ENCODE measurements at places on chromosomes 5 and 9. TPM values are rescaled to one million over a fixed set of nuclear protein-coding genes. Genes with fewer than 3 reads are reported as not detected.

NDUFA8 gene
- total RNA-seq, result 311 TPM

RFESD gene
- total RNA-seq, result 2.8 TPM

GM2A gene
- total RNA-seq, result 35.4 TPM

LEAP2 gene
- 1.9 TPM for total RNA-seq

GFM2 gene
- 47.3 TPM for total RNA-seq

MCTP1 gene
- total RNA-seq, result 7.8 TPM

PRDM12 gene
- total RNA-seq, result not detected

SHROOM1 gene
- total RNA-seq, result 4.9 TPM

ATOSB gene
- 17.0 TPM for total RNA-seq

DNA sequence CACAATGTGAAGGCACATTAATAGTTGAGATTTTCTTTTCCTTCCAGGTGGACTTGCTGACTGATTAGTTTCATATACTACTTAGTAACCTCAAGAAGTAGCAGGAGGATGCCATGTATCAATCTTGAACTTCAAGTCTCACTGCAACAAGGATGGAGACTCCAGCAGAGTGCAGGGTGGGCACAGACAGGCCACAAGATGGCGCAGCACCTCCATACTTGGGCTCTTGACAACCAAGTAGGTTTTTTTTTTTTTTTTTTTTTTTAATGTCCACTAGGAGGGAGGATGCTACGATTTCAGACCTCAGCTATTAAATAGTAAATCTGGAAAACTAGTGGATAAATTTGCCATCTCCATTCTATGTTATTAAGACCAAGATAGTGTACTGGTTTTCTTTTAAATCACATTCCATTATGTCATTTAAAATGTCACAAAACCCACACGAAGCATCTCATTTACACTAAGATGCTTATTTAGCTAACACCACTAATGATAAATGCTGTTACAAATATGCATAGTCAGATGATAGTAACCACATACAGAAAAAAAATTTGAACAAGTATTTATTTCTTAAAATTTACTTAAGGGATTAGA is 58.6 kb downstream of the IL6ST start:
- DNase-seq, result peak; percentile 82

DNA sequence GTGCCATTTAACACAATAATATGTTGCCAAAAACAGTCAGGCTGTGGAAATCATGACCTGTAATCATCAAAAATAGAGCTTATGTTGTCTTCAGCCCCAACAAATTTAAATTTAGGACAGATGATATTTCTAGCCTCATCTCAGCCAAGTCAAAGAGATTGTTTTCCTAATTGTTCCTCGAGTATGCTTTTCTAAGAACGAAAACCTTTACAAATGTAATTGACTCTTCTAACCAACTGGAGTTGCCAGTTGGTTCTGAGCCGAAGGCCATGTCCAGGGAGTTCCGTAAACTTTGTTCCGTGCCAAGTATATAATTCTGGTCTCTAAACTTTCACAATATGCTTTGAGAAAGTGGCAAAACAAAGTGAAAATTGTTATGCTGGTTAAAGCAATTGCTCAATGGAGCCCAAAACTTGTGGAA is 160.8 kb downstream of the CEMIP2 start:
- DNase-seq, result no peak

GRCh38 chr9:33158843-33159776 is 8.0 kb downstream of the B4GALT1 start:
- peak; percentile 83 for DNase-seq

GRCh38 chr9:122382901-122383850 is 12.4 kb downstream of the PTGS1 start:
- no peak for DNase-seq

GRCh38 chr5:157180374-157181264 is at the start of gene ITK:
Gene ITK, plus strand, starts transcription at chr5:157180840. Its CDS starts 138 bp downstream, at chr5:157180978.
- DNase-seq, result no peak

- DNase-seq, result no peak
These were observed 43.9 kb downstream of the ADAMTS2 start for GRCh38 chr5:179301376-179301775.

DNA sequence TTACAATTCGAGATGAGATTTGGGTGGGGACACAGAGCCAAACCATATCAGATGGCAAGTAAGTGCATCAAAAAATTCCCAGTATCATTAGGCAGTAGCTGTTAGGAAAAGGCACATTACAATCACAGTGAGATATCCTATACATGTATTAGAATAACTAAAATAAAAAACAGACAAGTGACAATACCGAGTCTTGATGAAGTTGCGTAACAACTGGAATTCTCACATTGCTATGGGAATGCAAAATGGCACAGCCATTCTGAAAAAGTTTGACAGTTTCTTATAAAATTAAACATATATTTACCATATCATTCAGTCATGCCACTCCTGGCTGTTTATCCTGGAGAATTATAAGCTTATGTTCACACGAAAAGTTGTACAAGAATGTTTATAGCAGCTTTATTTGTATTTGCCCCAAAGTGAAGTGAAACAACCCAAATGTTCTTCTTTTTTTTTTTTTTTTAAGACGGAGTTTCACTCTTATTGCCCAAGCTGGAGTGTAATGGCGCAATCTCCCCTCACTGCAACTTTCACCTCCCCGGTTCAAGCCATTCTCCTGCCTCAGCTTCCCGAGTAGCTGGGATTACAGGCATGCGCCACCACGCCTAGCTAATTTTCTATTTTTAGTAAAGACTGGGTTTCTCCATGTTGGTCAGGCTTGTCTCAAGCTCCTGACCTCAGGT is 93.1 kb upstream of the TLE1 start:
- DNase-seq, result no peak

Measured in left ventricle myocardium inferior (tissue), 1 donor.